Urinary bladder (tissue), 4 donors: ENCODE measurements at places on chromosomes 2 and 18. TPM values are rescaled to one million over a fixed set of nuclear protein-coding genes. Genes with fewer than 3 reads are reported as not detected.
A peak's percentile ranks its signal among the peaks of the same experiment; 100 is the strongest.

- DNase-seq: no peak
Observed at GRCh38 chr2:128727914-128728313, 409.2 kb upstream of the HS6ST1 start.

DNA sequence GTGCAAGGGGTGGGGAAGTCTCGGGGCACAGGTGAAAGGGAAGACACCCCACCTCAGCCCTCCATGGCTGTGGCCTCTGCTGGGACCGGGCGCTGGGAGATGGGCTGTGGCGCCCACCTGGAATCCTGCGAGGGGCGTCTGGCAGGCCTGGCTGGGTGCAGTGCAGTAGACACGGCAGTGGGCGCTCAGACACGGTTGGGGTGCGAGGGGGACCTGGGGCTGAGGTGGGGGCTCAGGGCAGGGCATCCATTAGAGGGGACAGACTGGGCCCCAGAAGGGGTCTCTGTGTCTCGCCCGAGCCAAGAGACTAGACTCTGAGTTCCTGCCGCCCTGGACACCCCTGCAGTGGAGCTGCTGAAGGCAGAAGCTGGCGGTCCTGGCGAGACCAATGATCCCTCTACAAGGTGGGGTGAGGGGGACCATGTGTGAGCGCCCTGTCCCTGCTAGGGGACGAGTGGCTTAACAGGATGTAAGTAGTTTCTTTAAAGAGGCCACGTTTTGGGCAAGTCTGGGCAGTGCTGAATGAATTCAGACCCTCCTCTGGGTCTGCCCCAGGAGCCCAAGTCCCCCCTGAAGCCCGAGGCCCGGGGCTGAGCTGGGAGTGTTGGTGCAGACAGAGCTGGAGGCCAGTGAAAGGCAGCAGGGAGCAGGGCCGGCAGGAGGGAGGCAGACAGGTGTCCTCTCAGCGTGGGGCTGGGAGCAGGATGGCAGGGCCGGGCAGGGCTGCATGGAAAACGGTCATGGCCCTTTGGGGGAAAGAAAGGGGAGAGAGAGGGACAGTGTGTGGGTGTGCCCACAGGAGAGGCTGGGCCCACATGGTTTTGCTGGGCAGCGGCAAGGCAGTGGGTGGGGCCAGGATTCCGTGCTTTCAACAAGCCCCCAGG lies 57.2 kb downstream of the HS6ST1 start:
- no peak for DNase-seq

DNA sequence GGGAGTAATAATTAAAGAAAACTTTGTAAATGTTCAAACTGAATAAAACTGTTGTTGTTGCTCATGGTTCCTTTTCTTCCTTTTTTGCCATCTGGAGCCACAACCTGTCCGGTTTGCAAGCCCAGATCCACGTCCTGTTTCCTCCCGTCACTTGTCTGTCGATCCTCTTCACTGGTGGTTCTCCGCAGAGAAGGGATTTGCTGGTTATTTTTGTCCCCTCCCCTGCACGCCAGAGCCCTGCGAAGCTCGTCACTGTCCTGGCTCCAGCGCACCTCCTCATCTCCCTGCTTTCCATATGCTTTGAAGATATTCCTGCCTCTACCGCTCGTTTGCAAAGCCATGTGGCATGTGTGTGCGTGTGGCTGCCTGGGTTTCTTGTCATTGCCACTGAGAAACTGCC lies 461.4 kb downstream of the RNF144A start:
- DNase-seq: no peak

GRCh38 chr2:187155476-187155875 lies 292.6 kb downstream of the CALCRL start:
- no peak for DNase-seq

DNA sequence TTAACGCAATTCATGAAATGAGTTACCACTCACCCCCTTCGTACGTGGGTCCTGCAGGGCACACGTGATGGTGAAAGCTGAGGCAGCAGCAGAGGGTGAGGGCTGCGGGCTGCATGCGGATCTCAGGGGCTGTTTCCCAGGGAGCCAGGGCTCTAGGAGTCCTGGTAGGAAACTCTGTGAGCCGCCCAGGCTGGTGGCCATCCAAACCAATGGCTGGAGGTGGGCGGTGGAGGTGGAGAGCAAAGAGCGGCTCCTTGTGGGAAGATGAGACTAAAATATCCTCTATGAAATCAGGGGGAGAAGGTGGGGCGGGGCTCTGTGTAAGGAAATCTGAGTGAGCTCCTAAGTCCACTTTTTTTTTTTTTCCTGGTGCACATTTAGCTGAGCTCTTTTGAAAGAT lies 120.1 kb upstream of the SLC1A4 start:
- no peak for DNase-seq

GRCh38 chr2:199370150-199370780 lies 87.5 kb downstream of the SATB2 start:
- no peak for DNase-seq

GRCh38 chr2:137000811-137001210 lies 235.5 kb downstream of the THSD7B start:
- DNase-seq: no peak

- no peak for DNase-seq
Observed at GRCh38 chr18:78659748-78660147, 319.9 kb upstream of the SALL3 start.

- DNase-seq: no peak
Observed at GRCh38 chr2:199684832-199685231, 166.2 kb downstream of the FTCDNL1 start.

GRCh38 chr2:73908689-73909652 lies 16.2 kb downstream of the ACTG2 start:
- DNase-seq: no peak

- no peak for DNase-seq
Observed at GRCh38 chr2:14936426-14936825, 303.9 kb downstream of the LRATD1 start.

DNA sequence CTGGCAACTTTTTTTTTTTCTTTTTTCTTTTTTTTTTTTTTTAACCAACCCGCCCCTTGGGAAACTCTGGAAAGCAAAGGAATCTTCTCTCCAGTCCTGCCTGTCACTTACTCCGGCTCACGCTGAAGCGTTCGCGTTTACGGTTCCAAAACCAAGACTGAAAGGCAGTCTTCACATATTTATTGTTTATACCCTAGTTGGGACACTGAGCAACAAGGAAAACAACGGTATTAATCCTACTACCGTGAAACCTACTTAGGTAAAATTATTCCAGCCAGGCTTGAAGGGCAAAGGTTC lies 125.4 kb downstream of the OSBPL1A start:
- DNase-seq: peak; percentile 18

DNA sequence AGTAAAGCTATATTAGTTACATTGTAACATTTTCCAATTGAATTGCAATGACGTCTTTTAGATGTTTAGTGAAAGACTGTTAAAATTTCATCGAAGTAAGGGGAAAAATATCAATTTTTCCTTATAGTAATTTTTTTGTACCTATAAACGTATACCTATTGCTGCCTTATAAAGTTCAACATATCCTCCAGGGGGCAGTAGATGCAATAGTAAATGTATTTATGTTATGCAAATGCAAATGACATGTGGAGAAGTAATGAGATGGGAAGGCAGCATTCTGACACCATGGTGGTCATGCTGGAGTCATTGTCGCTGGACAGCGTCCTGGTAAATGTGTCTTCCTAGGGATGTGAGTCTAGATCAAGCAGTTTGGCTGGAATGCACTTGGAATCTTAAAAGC lies 38.7 kb downstream of the MSTN start:
- DNase-seq: no peak

DNA sequence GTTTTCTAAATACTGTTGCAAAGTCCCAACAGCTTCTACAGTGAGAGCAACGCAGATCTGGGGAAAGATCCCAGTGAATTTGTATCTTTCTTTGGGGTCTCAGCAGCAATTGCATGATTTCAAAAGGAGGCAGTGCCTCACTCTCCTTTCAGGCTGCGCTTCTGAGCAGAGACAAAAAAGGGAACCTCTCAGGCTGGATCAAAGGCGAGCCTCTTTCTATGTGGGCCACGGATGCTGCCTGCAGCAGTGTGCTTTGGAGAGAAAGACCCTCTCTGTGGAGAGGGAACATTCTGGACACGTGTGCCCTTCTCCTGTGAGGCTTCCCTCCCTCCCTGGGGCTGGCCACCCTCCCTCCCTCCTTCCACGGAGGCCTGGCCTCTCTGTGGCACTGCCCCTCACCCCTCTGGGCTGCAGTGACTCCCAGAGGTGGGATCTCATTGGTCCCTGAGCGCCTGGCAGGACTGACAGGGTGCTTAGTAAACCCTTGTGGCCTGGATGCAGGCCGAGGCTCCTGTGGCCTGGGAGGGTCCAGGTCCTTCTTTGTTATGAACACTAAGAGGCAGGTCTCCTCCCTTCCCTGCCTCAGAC lies 21.6 kb upstream of the PDIA6 start:
- no peak for DNase-seq

The GPC1 gene
- polyA plus RNA-seq: 53.8 TPM

The KYNU gene
- polyA plus RNA-seq: 2.3 TPM

The MYOM1 gene
- polyA plus RNA-seq: 14.9 TPM

The POMC gene
- polyA plus RNA-seq: 4.1 TPM

The TSN gene
- polyA plus RNA-seq: 34.6 TPM

The DPP4 gene
- polyA plus RNA-seq: 0.80 TPM

The COL5A2 gene
- polyA plus RNA-seq: 112 TPM

The SERPINB2 gene
- not detected for polyA plus RNA-seq

The GAL3ST2 gene
- not detected for polyA plus RNA-seq
